ENCODE measurements at places on chromosomes 2 and 18.
A peak's percentile ranks its signal among the peaks of the same experiment; 100 is the strongest.

- H3K27ac ChIP-seq, result peak overlapping the region; percentile 73
- peaks cover 85% of the 10 kb centered on the region for H3K4me1 ChIP-seq
- H3K4me3 ChIP-seq, result peak overlapping the region; percentile 71
- no peak for DNase-seq
- H3K36me3 ChIP-seq, result peaks cover 4% of the 10 kb centered on the region
Observed at GRCh38 chr18:2965797-2966196, 47.1 kb downstream of the LPIN2 start.

- H3K27ac ChIP-seq, result no peak overlapping the region
- no peak for DNase-seq
- H3K36me3 ChIP-seq, result no peaks in the 10 kb centered on the region
Observed at GRCh38 chr2:62547854-62548253, 41.9 kb upstream of the TMEM17 start.

- no peaks in the 10 kb centered on the region for H3K4me1 ChIP-seq
- H3K27me3 ChIP-seq, result peaks cover 2% of the 10 kb centered on the region
- no peak overlapping the region for H3K4me3 ChIP-seq
- no peak for DNase-seq
- no peaks in the 10 kb centered on the region for H3K36me3 ChIP-seq
- H3K27ac ChIP-seq, result no peak overlapping the region
Observed at GRCh38 chr2:152603166-152603565, 114.1 kb downstream of the PRPF40A start.

- H3K36me3 ChIP-seq, result no peaks in the 10 kb centered on the region
- no peak overlapping the region for H3K4me3 ChIP-seq
- peak; percentile 26 for DNase-seq
- H3K27me3 ChIP-seq, result peaks cover 12% of the 10 kb centered on the region
Observed at GRCh38 chr2:190781604-190782198, 98.9 kb upstream of the GLS start.

DNA sequence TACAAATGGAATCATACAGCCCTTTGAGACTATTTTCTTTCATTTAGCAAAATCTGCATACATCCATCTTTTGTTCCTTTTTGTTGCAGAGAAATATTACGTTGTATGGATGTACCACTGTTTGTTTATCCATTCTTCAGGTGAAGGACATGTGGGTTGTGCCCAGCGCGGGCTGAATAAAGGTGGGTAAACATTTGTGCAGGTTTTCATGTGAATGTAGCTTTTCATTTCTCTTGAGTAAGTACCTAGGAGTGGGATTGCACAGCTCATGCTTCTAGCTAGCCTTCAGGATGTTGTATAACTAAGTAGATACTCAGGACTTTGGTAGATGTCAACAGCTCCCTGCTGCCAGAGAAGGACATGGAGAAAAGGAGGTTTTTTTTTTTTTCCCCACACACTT is 50.6 kb upstream of the SPRED2 start:
- no peak overlapping the region for H3K4me3 ChIP-seq
- no peaks in the 10 kb centered on the region for H3K4me1 ChIP-seq
- no peaks in the 10 kb centered on the region for H3K27me3 ChIP-seq
- DNase-seq, result no peak

DNA sequence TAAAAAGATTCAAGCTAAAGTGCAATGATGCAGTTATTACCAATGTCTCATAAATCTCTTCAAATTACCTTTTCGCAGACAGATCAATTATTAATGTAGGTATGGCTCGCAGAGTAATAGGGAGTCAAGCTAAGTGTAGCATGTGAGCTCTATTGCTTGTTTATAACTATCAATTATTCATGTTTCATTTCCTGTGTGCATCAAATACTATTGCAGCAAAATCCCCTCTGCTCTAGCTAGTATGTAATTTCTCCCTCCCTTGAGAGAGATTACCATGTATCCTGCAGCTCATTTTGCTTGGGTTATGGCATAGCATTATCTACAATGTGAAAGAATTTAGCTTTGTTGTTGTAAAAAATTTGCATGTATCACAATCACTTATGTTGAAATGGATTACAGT is 65.6 kb upstream of the SCN1A start:
- no peak for DNase-seq
- no peaks in the 10 kb centered on the region for H3K4me1 ChIP-seq
- H3K4me3 ChIP-seq, result no peak overlapping the region
- no peak overlapping the region for H3K27ac ChIP-seq
- H3K36me3 ChIP-seq, result no peaks in the 10 kb centered on the region

- peaks cover 2% of the 10 kb centered on the region for H3K27me3 ChIP-seq
- H3K4me3 ChIP-seq, result no peak overlapping the region
- no peaks in the 10 kb centered on the region for H3K4me1 ChIP-seq
- no peak overlapping the region for H3K27ac ChIP-seq
- no peaks in the 10 kb centered on the region for H3K36me3 ChIP-seq
Observed at GRCh38 chr2:154158101-154158500, 286.4 kb downstream of the GALNT13 start.

All from immature natural killer cell (primary cell).